ENCODE measurements at places on chromosomes 1 and 21.

GRCh38 chr1:201216395-201217085 lies 25.9 kb downstream of the IGFN1 start:
- H3K36me3 ChIP-seq: no peaks in the 10 kb centered on the region
- H3K4me3 ChIP-seq: no peak overlapping the region
- H3K27me3 ChIP-seq: peaks cover 5% of the 10 kb centered on the region
- no peak overlapping the region for H3K27ac ChIP-seq

DNA sequence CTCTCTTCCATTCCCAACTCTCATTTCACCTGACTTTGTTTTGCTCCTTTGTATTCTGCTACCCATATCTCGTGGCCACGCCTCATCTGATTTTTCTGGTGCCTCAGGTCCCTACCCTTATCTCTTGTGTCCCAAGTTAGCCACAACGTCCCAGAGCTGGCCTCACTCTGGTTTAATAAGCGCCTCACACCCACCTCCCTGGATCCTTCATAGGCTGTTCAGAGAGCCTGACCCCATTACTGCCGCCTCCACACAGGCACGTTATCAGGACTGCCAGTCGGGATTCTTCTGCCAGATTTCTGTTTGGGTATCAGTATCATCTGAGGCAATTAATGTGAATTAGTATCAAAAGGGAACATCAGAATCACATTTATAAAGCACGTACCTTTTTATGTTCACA lies 34.7 kb upstream of the TMEM125 start:
- H3K4me1 ChIP-seq: no peaks in the 10 kb centered on the region
- no peak overlapping the region for H3K27ac ChIP-seq
- H3K4me3 ChIP-seq: no peak overlapping the region
- H3K27me3 ChIP-seq: no peaks in the 10 kb centered on the region
- DNase-seq: no peak

DNA sequence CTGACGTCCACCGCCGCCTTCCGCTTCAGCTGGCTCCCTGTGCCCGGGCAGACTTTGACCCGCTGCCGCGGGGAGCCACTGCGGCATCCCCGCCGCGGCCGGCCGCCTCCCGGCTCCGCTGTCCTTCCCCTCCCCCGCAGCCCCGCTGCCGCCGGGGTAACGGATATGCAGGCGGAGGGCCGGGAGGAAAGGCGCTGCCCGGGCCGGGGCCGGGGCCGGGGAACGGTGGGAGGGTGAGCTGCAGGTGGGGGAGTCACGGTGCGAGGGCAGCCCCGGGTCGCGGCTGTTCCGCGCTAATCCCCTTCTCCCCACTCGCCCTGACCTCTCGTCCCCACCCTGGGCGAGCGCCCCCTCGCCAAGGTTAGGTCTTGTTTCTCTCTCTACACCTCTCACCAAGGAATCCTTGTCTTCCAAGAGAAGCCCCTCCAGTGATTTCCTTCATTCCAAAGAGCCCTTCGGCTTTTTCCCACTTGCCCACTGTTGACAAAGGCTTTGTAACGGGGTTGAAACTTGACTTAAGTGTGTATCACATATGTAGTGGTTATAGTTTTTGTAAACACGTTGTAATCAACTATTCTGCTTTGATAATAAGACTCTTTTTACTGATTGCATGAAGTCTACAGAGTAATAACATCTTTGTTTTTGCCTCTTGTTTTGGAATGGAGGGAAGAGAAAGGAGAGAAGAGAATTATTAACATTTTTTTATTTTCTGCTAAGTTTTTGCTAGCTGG lies 669 bp downstream of the XPR1 start:
- DNase-seq: no peak
- H3K27ac ChIP-seq: peak overlapping the region; percentile 93
- H3K27me3 ChIP-seq: no peaks in the 10 kb centered on the region

- peaks cover 40% of the 10 kb centered on the region for H3K27me3 ChIP-seq
- no peak overlapping the region for H3K27ac ChIP-seq
These were observed 579.9 kb downstream of the MATN1 start for GRCh38 chr1:30143517-30143916.

DNA sequence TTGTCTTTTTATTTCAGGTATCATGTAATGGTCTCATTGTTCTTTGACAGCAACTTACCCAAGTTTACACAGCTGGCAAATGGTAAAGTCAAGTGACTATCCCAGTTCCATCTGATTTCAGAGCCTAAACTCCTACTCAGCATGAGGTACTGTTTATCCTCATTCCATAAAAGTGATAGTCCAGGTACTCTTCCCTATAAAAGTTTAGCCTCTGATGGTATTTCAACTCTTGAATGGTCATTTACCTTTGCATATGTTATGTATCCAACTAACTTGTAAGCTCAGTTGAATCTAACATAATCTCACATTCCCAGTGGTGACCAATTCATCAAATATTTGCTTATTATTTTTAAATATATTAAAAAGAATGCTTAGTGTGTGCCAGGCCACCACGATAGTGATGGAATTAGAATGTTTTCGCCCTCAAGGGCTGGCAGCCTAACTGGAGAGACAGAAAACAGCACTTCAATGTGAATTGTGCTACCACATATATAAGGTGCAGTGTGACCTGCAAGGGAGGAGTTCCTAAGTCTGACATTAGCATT lies 307.1 kb downstream of the CTH start:
- no peaks in the 10 kb centered on the region for H3K36me3 ChIP-seq
- no peak overlapping the region for H3K4me3 ChIP-seq
- no peaks in the 10 kb centered on the region for H3K4me1 ChIP-seq
- no peak overlapping the region for H3K27ac ChIP-seq

- no peaks in the 10 kb centered on the region for H3K36me3 ChIP-seq
- no peak overlapping the region for H3K4me3 ChIP-seq
- H3K4me1 ChIP-seq: peaks cover 10% of the 10 kb centered on the region
- no peak overlapping the region for H3K27ac ChIP-seq
- H3K27me3 ChIP-seq: peaks cover 48% of the 10 kb centered on the region
- DNase-seq: no peak
These were observed 13.8 kb downstream of the OLIG2 start for GRCh38 chr21:33039536-33039935.

- H3K27ac ChIP-seq: no peak overlapping the region
- H3K36me3 ChIP-seq: peaks cover 28% of the 10 kb centered on the region
- no peak overlapping the region for H3K4me3 ChIP-seq
- no peaks in the 10 kb centered on the region for H3K27me3 ChIP-seq
- no peak for DNase-seq
These were observed 41.9 kb downstream of the CHML start for GRCh38 chr1:241598249-241598648.

DNA sequence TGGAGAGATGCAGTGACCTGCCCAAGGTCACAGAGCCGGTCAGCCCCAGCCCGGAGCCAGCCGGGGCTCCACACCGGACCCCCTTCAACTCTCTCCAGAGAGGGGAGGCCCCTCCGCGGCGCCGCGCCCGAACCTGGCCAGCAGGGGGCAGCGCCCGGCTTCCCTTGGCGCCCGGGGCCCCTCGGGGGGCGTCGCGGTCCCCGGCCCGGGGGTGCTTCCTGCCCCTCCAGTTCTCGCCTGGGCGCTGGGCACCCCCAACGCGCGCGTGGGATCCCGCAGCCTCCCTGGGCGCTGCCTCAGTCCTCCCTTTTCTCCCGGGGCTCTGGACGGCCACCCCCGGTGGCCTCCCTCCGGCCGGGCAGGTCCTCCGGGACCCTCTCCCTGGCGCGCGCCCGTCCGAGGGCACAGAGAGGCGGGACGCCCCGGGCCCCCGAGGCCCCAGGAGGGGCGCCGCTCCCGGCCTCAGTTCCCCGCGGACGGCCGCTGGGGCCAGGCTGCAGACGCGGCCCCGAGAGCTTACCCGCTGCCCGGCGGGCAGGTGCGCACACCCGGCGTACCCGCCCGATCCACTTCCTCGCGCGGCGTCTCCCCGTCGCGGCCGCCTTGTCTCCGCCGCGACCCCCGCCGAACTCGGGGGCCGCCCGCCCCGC lies 406 bp downstream of the HTR1D start:
- H3K4me1 ChIP-seq: peaks cover 4% of the 10 kb centered on the region
- DNase-seq: peak; percentile 63
- peak overlapping the region; percentile 5 for H3K4me3 ChIP-seq
- no peaks in the 10 kb centered on the region for H3K36me3 ChIP-seq
- H3K27ac ChIP-seq: no peak overlapping the region

- H3K4me3 ChIP-seq: no peak overlapping the region
- H3K4me1 ChIP-seq: peaks cover 16% of the 10 kb centered on the region
- H3K27me3 ChIP-seq: no peaks in the 10 kb centered on the region
These were observed 30.8 kb downstream of the RNF19B start for GRCh38 chr1:32933742-32934322.

DNA sequence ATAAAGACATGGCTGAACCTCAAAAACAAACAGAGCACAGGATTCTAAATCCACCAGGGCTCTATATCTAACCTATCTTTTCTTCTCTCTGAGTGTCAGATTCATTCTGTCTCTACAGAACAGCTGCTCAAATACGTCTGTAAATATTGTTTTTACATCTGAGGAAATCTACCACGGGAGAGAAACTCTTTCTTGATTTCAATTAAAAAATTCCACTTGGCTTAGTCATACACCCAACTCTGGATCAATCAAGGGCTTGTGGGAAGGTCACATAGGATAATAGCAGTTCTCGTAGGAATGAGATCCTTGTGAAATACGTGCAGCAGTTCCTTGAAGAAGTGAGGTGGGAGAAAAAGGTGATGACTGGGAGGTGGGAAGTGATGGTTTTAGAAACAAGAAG lies 1355.7 kb upstream of the ADGRL2 start:
- no peak overlapping the region for H3K27ac ChIP-seq
- H3K4me3 ChIP-seq: no peak overlapping the region
- no peaks in the 10 kb centered on the region for H3K27me3 ChIP-seq
- no peak for DNase-seq
- no peaks in the 10 kb centered on the region for H3K36me3 ChIP-seq

DNA sequence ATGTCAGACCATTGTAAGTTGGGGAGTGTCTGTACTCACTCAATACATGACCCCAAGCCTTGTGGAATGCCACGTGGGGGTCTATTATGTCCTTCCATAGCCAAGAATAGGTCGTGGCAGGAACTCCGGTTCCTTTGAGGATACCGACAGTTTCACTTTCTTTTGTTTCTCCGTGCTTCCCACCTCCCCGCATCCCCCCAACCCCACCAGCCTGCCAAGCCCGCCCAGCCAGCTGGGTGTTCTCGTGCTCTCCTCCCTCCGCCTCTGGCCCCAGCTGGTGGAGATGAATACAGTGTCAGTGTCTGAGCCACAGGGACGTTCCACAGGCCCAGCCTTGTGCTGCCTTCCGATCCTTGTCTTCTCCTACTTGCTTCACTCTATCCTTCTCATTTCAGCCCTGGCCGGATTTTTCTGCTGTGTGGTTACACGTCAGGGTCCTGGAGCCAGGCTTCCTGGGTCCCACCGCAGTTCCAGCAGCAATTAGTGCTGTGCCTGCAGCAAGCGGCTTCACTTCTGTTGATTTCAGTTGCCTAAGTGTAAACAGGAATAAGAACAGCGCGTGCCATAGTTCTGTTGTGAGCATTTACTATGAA lies 4.1 kb upstream of the AGTRAP start:
- H3K36me3 ChIP-seq: peaks cover 5% of the 10 kb centered on the region
- DNase-seq: peak; percentile 45
- peaks cover 47% of the 10 kb centered on the region for H3K4me1 ChIP-seq
- H3K4me3 ChIP-seq: peak overlapping the region; percentile 55

DNA sequence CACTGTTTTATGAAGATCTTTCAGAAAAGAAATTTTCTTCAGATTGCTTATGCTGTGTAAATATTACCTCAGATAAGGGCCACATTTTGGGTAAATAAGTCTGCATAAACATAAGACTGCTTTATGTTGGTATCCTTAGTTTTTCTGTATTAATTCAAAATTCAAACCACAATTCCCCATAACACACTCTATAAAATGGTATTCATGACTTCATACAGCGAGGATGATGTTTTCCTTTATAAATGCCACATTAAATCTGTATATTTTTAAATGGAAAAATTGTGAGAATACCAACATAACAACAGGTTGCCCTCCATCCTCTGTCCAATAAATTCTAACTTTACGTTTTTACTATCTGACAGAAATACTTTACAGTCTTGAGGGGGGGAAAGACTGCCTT lies 248.7 kb upstream of the CXADR start:
- no peak for DNase-seq
- H3K27me3 ChIP-seq: no peaks in the 10 kb centered on the region
- H3K36me3 ChIP-seq: no peaks in the 10 kb centered on the region
- H3K4me3 ChIP-seq: no peak overlapping the region

- H3K36me3 ChIP-seq: peaks cover 1% of the 10 kb centered on the region
- no peak overlapping the region for H3K4me3 ChIP-seq
- no peak overlapping the region for H3K27ac ChIP-seq
- H3K4me1 ChIP-seq: peaks cover 48% of the 10 kb centered on the region
- H3K27me3 ChIP-seq: no peaks in the 10 kb centered on the region
These were observed 3.9 kb downstream of the EEIG2 start for GRCh38 chr1:108563808-108564207.

GRCh38 chr1:156851779-156852417 lies 7.0 kb downstream of the INSRR start:
- no peak overlapping the region for H3K4me3 ChIP-seq
- H3K27me3 ChIP-seq: peaks cover 20% of the 10 kb centered on the region
- no peak overlapping the region for H3K27ac ChIP-seq
- no peak for DNase-seq

- DNase-seq: no peak
- H3K4me1 ChIP-seq: peaks cover 35% of the 10 kb centered on the region
- H3K27me3 ChIP-seq: peaks cover 56% of the 10 kb centered on the region
- no peak overlapping the region for H3K27ac ChIP-seq
- no peak overlapping the region for H3K4me3 ChIP-seq
- no peaks in the 10 kb centered on the region for H3K36me3 ChIP-seq
These were observed 19.2 kb upstream of the BCL10 start for GRCh38 chr1:85295654-85296053.

DNA sequence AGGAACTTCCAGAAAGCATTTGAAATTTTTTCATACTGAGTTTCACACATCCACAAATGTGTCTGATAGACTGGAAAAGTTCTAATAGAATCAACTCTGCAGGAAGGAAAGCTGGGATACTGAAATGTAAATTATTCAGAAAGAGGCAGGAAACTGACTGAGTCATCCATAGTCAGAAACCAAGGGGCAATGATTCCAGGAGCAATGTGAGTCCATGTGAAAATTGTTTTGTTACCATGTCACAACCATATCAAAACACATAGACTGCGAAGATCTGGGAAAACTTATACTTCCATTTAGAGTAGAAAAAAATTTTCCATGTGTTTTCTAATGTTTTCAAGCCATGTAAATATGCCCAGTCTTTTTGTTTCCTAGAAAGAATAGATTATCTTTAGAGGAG lies 142.3 kb upstream of the TMPRSS15 start:
- H3K4me3 ChIP-seq: no peak overlapping the region
- DNase-seq: no peak
- H3K36me3 ChIP-seq: no peaks in the 10 kb centered on the region
- H3K27ac ChIP-seq: no peak overlapping the region
- H3K4me1 ChIP-seq: no peaks in the 10 kb centered on the region
- H3K27me3 ChIP-seq: no peaks in the 10 kb centered on the region

Measured in activated T-cell treated with anti-CD3 and anti-CD28 coated beads, Interleukin-2, amount 50 U/mL, for 24 hours (primary cell).